T-helper 9 cell (primary cell): ENCODE measurements at places on chromosomes 6 and 20.

GRCh38 chr20:63597651-63598478 is 23.8 kb upstream of the HELZ2 start:
- no peak for DNase-seq

GRCh38 chr20:5781798-5782750 is 31.9 kb downstream of the SHLD1 start:
- no peak for DNase-seq

GRCh38 chr6:97501853-97502252 is 218.8 kb upstream of the MMS22L start:
- no peak for DNase-seq

DNA sequence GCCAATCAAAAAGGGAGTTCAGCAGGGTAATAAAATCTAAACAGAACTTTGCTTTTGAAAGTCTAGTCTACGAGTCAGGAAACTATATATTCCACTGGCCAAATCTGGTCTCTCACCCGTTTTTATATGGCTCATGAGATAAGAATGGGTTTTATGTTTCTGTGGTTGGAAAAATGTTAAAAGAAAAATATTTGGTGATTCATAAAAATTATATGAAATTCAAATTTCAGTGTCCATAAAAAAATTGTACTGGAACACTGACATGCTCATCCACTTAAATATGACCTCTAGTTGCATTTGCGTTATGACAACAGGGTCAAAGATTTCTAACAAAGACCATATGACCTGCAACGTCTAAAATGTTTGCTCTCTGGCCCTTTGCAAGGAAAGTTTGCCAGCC is 22.3 kb upstream of the LAMP5 start:
- no peak for DNase-seq

- DNase-seq = no peak
Observed at GRCh38 chr6:157494132-157494710, 113.2 kb downstream of the ZDHHC14 start.

GRCh38 chr6:78199044-78199443 is 546.2 kb downstream of the MEI4 start:
- no peak for DNase-seq

DNA sequence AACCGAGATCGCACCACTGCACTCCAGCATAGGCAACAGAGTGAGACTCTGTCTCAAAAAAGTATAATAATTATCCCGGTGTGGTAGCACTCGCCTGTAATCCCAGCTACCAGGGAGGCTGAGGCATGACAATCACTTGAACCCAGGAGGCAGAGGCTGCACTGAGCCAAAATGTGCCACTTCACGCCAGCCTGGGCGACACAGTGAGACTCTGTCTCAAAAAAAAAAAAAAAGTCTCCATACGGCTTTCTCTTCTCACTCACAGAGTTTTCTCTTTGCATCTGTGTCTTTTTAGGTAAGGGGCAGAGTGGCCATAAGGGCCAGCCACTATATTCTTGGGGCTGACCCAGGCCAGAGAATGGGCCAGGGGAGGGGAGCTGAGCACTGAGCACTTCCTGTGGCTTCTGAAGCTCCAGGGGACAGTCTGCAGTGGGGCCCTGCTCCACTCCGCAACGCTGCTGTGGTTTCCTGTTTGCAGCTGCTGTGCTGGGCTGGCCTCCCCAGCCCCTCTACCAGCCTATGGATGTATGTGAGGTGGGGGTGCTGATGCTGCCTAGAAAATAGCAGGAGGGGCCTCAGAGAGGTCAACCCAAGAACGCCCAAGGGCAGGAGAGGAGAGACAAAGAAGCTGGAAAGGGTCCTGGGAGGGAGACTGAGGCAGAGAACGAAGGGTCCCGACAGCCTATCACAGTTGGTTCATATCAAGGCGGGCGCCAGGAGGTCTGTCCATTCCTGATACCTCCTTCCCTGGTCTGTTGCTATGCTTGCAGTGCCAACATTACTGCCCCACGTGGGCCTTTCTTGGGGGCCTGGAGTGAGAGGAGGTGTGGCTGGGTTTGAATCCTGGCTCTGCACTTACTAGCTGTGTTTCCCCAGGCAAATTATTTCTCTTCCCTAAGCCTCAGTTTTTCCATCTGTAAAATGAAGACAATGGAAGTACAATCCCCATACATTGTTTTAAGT is 16.0 kb downstream of the SLA2 start:
- DNase-seq = no peak

DNA sequence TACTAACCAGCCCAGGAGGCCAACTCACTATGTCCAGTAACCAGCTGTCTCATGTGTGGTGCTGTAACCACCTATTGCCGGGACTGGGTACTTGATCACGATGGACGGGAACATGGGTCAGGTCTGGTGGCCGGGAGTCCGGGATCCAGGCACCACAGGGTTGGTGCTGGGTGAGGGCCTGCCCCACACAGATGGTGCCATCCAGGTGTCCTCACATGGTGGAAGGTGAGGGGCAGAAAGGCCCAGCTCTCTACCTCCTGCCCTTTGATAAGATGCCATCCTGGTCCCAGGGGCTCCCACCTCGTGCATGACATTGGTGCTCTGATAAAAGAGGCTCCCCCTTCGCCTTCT is 116.3 kb downstream of the TAF4 start:
- DNase-seq = no peak

DNA sequence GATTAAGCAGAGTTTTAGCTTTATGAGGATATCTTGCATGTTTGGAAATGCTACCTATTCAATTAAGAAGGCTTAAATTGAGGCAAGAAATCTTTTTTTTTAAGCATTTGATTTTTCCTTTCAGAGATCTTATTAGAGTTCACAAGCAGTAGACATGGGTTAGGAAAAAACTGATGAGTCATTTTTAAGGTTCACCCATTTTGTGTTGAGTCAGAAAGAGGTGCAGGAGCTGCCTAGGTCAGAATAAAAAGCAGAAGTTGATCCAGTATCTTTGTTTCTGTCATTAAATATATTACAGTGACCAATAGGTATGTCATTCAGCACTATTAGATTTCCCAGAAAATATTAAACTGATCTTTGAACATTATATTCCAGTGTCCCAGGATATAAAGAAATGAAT is 306.8 kb downstream of the LMBRD1 start:
- no peak for DNase-seq

GRCh38 chr20:42957018-42957703 is 232.5 kb downstream of the PTPRT start:
- DNase-seq = no peak

- DNase-seq = no peak
Observed at GRCh38 chr6:102458990-102459389, 1065.5 kb downstream of the GRIK2 start.

GRCh38 chr20:13786143-13786828 is 1.5 kb downstream of the NDUFAF5 start:
- DNase-seq = no peak

DNA sequence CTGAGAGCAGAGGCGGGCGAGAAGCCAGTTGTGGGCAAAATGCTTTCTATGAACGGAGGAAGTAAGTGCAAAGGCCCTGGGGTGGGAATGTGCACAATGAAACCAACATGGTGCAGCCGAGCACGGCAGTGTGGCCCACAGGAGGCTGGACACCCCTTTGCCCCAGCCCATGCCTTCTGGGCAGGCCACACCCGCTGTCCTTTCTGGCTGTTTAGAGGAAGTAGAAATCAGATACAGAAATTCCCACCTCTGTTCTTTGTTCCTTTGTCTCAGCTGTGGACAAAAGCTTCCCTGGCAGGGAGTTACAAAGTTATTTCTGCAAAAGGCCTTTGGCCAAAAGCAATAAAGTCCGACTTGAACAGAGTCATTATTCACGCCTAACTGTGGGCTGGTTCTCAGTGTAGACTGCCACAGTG is 11.9 kb downstream of the SULF2 start:
- DNase-seq = no peak

DNA sequence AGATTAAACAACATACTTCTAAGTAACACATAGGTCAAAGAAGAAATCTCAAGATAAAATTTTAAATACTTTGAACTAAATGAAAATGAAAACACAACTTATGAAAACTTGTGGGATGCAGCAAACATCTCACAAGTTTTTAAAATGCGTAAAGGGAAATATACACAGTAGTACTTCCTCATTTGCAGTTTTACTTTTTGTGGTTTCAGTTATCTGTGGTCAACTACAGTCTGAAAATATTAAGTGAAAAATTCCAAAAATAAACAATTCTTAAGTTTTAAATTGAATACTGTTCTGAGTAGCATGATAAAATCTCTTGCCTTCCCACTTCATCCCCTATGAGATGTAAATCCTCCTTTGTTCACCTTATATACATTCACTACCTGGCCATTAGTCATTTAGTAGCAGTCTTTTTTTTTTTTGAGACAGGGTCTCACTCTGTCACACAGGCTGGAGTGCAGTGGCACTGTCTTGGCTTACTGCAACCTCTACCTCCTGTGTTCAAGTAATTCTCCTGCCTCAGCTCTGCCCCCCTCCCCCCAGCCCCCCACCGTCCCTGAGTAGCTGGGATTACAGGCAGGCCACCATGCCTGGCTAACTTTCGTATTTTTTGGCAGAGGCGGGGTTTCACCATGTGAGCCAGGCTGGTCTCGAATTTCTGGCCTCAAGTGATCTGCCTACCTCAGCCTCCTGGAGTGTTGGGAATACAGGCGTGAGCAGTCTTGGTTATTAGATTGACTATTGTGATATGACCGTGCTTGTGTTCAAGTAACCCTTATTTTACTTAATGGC is 154.6 kb upstream of the AHI1 start:
- DNase-seq = no peak

GRCh38 chr6:147936703-147937470 is 405.8 kb upstream of the SASH1 start:
- DNase-seq = no peak

- no peak for DNase-seq
Observed at GRCh38 chr20:18093388-18093787, 35.7 kb upstream of the OVOL2 start.

- no peak for DNase-seq
Observed at GRCh38 chr6:76631622-76632021, 559.2 kb upstream of the IMPG1 start.

DNA sequence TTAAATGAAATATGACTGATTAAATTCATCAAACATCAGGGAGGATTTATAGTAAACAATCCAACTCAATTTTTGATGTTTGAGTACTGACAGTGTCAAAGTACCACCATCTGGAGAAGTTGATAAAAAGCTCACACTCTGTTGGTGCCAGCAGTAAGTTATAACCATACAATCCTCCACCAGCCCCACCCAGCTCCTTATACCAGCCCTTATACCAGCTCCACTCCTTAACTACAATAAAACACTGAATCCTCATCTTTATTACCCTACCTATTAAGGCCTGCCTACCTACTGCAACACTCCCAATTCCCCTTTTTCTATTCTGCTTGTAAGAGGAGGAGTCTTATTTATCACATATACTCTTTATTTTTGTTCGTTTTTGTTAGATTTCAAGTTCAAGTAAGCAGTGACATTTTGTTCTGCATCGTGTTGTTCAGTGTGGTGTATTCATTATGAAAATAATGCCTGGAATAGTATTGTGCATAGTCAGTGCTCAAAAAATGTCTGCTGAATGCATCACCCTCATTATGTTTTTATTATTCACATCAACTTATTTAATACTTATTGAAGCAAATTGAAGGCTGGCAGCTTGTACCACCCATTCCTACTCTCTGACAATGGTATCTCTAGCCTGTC is 954.7 kb upstream of the ADGRB3 start:
- DNase-seq = no peak

DNA sequence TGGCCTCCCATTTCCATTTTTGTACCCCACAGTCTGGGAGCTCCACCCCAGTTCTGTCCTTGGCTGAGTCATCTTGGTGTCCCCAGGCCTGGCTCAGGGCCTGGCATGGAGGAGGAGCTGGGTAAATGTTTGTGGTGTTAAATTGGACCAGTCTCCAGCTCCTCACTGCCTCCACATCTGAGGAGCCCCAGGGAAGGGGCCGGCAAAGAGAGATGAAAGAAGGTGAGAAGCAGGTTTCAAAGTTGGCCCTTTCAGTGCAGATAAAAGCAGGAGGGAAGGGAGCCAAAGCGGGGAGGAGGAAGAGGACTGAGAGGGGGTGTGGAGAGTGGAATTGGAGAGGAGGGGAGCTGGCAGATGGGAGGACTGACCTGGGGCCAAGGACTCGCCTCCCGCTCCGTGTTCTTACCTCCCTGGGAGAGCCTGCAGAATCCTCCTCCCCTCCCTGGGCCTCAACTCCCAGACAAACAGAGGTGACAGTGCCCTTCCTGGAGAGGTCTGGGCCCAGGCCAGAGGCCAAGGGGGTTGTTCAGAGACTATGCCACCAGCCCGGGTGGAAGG is 89.0 kb downstream of the CD40 start:
- DNase-seq = no peak

GRCh38 chr20:51417250-51418136 is 125.0 kb downstream of the NFATC2 start:
- DNase-seq = peak; percentile 30

DNA sequence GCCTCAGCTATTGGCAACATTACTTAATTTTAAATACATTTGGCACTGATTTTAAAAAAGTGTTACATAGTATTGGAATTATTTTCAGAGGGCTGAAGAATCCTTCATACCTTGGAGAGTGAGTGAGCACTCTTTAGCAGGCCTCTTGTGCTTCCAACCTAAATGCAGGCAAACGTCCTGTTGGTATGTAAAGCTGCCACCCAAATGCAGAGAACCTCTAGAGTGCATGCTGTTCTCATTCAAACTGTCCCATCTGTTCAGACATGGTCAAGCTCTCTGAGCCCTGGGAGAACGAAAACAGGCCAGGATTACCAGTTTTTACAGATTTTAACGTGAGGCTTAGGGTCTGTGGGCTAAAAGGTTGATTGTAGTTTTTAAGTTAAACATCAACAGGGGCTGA is 378.0 kb upstream of the FLRT3 start:
- no peak for DNase-seq

DNA sequence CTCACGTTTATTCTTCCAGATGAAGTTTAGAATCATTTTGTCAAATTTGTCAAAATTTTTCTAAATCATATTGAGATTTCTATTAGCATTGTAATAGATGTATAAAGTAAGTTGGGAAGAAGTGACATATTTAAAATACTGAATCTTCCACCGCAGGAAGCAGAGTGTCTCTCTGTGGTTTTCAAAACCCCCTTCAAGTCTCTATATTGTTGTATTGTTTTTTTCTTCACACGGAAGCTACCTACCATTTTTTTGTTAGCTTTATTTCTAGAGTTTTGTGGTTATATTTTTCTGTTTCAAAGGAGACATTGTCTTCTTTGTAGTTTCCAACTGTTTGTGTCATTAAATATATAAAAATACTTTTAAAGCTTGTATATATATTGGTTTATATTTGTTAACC is 188.6 kb downstream of the ZDHHC14 start:
- no peak for DNase-seq

DNA sequence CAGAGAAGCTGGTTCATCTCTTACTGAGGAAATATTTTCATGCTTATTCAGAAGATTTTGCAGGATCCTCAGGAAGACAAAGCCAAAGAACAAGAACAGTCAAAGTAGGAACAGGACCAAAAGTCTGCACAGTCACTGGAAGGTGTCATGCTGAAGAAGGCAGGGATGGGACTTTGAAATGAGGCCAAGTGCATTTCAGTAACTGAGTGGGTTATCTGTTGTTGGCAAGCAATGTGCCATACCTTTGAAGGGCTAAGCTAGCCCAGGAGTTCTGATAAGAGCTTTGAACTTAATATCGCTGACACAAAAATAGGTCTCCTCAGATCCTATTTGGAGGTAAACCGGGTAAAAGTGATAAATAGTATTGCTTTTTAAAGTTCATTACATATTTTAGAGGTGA is 31.5 kb downstream of the SLC16A10 start:
- no peak for DNase-seq
